ENCODE measurements at places on chromosomes 6 and 20.

DNA sequence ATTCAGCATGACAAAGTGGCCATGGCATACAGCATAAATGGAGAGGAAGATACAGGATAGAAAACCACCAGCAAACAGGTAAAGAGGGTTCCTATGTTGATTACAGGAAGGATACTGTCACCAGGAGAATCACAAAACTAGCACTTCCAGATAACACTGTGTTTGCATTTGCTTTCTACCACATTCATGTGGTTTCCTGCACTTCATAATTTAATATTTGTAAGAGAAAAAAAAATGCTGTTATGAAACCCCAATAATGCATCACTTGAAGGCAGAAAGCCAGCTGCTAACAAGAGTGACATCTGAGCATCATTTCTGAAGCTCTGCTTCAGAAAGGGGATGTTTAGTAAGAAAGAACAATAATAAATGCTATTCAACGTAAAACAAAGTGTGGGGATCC lies 106.6 kb downstream of the ATXN1 start:
- DNase-seq, result no peak

- DNase-seq, result no peak
Measured at GRCh38 chr6:15316754-15317153, 70.9 kb downstream of the JARID2 start.

GRCh38 chr6:132505158-132505557 lies 7.8 kb downstream of the STX7 start:
- no peak for DNase-seq

GRCh38 chr6:36280467-36280866 lies 10.6 kb downstream of the PNPLA1 start:
- no peak for DNase-seq

DNA sequence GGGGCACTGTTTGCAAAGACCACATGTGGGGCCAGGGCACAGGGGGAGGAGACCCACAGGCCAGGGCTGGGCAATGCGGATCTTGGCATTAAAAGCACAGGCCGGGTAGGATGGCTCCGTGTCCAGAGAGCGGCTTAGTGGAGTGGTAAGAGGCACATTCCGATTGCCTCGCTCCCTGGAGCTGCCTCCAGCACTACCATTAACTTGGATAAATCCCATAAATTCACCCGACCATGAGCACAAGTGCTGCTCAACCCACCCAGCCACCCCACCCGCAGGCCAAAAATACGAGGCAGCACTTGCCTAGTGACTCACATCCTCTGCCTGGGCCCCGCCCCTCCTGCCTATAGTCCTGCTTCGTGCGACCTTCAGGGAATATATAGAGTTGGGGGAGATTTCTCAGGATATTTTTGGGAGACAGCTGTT lies 67.5 kb upstream of the QKI start:
- no peak for DNase-seq

DNA sequence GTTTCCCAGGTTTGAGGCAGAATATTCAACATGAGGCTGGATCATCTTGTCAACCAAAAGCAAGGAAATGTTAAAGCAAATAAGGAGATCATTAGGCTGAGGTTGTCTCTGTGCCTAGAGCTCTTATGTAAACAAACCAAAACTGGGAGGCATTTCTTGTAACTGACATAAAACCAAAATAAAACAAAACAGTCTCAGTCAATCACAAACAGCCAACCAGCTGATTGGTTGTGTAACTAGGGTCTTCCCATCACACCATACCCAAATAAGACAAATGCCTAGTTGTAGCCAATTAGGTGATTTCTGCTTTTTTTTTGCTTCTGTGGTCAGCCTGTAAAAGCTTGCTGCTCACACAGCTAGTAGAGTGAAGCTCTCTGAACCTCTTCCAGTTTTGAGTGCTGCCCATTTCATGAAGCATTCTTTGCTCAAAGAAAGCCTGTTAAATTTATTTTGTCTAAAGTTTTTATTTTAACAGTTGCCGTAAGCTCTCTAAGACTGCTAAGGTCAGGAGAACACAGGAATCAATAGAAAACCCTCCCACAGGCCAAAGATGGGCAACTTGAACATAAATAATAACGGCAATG lies 8.9 kb upstream of the FITM2 start:
- no peak for DNase-seq

DNA sequence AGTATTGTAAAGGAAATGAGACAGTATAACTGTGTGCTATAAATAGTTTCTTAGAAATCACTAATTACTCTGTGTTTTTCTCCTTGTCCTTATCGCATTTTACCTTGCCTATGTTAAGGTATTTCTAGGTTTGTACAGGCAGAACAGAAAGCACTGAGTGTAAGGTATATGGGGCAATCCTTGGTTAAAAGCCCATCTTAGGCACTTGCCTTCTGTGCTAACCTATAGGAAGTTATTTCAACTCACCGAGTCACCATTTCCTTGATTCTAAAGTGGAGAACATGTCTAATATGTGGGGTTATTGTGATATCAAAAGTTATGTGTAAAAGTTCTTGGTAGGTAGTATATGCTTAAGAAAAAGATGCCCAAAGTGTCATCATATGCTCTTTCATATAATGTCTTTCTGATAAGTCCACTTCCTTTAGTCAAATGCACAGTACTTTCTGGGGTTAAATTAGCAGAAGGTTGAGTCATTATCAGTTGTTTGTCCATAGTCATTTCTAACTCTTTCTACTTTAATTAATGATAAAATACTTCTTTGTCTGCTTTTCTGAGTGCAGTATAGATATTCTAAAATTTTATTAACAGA lies 276.4 kb downstream of the UTRN start:
- DNase-seq, result no peak

DNA sequence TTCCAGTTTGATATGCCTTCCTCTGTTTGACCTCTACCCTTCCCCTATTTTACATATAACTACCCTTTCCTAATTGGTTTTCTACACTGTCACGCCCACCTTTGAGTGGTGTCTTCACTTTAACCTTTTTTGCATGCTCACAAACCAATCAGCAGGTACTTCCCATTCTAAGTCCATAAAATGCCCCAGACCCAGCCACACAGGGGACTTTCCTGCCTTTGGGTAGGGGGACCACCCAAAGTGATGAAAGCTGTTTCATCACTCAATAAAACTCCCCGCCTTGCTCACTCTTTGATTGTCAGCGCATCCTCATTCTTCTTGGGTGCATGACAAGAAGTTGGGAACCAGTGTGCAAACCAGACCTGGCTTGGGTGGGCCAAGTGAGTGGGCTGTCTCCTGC lies 20.5 kb upstream of the SNRPC start:
- no peak for DNase-seq

DNA sequence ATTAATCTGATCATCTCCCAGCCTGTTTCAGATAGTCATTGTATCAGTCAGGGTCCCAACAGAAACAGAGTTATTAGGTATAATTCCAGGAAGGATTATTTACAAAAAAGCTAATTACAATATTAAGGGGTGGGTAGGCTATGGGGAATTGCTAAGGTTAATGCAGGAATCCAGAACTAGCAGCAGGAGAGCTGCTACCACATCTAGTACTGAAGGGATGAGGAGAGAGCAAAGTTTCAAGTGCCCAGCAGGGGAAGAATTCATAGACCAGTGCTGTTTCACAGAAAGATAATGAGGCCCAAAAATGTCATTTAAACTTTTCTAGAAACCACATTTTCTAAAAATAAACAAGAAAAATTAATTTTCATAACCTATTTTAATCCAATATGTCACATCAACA lies 284.2 kb downstream of the HACE1 start:
- DNase-seq, result no peak

DNA sequence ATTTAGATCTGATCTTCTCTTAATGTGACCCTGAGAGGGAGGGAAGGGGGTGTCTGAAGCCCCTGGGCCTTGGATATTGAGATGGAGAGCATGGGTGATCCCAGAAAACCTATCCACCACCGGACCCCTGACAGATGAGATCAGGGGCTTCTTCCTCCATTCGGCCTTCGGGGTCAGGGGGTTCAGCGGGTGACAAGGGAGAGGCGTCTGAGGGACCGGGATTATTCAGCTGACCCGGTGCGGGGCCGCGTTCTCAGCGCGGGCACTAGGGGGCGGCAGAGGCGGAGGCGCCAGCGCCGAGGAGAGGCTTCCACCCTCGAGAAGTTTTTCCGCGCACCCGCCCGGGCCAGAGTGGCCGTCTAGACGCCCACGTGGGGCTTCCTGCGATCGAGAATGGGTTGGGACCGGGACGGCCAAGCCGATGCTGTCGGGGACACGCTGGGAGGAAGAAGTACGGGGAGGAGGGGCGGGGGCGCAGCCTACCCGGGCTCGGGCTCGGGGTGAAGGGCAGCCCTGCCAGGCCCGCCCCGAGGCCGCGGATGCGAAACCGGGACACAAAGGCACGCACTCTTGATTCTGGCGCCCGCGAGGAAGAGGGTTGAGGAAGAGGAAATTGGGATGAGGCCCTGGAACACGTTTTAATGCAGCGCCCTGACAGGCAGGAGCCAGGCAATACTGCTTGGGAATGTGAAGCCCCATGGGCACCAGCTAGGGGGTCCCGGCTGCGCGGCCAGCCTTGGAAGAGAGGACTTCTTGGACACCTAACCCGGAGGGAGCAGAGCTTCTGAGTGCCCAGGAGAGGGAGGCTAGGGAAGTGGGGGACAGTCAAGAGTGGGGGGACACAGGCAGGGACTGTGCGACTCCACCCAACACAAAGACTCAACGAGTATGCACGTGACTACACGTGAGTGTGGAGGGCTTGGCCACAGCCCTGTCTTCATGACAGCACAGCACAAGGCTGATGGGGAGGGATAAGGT lies 30.6 kb downstream of the COL11A2 start:
- peak; percentile 76 for DNase-seq

- no peak for DNase-seq
Measured at GRCh38 chr6:168046696-168047095, 32.3 kb downstream of the FRMD1 start.

GRCh38 chr20:60868316-60868891 lies 383.7 kb upstream of the CDH4 start:
- no peak for DNase-seq

- DNase-seq, result peak; percentile 76
Measured at GRCh38 chr20:63978319-63979228, 868 bp downstream of the SAMD10 start.

Data from LoVo (cell line).